ENCODE measurements at places on chromosomes 7 and 10.
A peak's percentile ranks its signal among the peaks of the same experiment; 100 is the strongest.

DNA sequence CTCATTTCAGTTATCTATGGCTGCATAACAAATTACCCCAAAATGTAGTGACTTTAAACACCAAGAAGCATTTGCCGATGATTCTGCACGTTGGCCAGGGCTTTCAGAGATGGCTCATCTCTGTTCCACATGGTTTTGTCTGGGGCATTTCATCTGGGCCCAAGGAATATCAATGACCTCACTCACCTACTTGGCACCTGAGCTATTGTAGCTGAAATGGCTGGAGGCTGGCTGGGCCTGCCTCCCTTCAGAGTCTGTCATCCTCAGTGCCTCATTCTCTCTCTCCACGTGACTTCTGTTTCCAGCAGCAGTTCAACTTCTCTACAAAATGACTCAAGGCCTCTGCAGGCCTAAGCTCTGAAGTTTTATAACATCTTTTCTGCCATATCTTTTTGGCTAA, 119.4 kb upstream of the PRR15 start:
- H3K27ac ChIP-seq: no peak overlapping the region
- peaks cover 4% of the 10 kb centered on the region for H3K27me3 ChIP-seq
- H3K36me3 ChIP-seq: no peaks in the 10 kb centered on the region
- no peak for DNase-seq

GRCh38 chr7:13821152-13821787, 168.2 kb downstream of the ETV1 start:
- H3K27me3 ChIP-seq: no peaks in the 10 kb centered on the region
- no peak overlapping the region for H3K4me3 ChIP-seq
- H3K27ac ChIP-seq: no peak overlapping the region
- no peaks in the 10 kb centered on the region for H3K36me3 ChIP-seq
- DNase-seq: no peak

DNA sequence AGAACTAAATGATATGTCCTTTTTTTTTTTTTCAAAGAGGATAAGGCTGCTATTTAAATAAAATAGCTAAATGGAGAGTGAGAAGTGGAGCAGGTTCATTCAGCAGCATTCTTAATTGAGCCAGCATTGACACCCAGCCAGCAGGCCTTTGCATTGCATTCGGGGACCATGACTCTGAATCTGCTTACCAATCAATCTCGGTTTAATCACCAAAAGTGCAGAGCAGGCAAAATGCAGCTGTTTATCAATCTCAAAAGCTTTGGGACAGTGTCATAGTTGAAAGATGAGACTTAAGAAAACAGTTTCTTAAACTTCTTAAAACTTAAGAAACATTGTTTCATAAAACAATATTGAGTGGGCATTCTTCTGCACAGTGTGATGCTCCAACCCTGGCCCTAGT, 51.7 kb downstream of the PLEKHA8 start:
- no peak overlapping the region for H3K27ac ChIP-seq
- no peak for DNase-seq
- no peaks in the 10 kb centered on the region for H3K27me3 ChIP-seq
- H3K36me3 ChIP-seq: peaks cover 40% of the 10 kb centered on the region

GRCh38 chr7:29424984-29425309, 138.7 kb upstream of the PRR15 start:
- no peak overlapping the region for H3K27ac ChIP-seq
- peaks cover 9% of the 10 kb centered on the region for H3K4me1 ChIP-seq
- no peak for DNase-seq
- H3K4me3 ChIP-seq: no peak overlapping the region
- no peaks in the 10 kb centered on the region for H3K36me3 ChIP-seq

GRCh38 chr7:25845464-25845863, 306.5 kb upstream of the NFE2L3 start:
- no peak overlapping the region for H3K4me3 ChIP-seq
- H3K36me3 ChIP-seq: no peaks in the 10 kb centered on the region
- H3K27ac ChIP-seq: no peak overlapping the region
- H3K27me3 ChIP-seq: peaks cover 2% of the 10 kb centered on the region
- DNase-seq: no peak

DNA sequence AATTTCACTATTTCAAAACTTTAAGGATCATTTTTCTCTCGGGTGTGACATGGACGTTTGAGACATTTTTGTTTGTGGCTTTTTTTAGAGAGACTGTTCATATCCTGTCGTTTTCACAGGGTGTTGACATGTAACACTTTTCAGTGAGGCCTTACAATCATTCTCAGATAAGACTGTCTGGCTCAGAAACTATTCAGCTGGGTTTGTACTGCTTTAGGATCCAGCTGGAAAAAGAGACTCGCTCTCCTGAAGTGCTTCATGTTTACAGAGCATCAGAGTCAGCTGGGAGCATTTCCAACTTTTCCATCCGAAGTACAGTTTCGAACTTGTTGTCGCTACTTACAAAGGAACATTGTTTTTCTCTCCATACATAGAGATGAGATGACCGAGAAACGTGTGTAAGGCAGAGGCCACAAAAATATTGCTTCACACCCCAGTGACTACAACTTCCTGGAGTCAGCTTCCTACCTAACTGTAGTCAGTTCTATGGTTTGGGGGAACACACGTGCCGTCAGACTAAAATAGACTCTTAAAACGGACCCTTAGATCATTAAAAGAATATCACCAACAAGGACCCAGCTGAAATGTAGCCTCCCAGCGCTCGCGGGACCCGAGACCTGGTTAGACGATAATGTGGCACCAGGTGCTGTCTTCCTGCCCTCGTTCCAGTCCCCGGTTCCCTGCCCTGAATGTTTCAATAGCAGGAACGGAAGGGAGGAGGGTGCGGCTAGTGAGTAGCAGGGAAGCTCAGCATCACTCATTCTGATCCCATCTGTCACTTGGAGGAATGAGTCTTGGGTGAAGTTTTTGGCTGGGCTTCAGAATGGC, 78.0 kb downstream of the MKI67 start:
- no peak overlapping the region for H3K27ac ChIP-seq
- peaks cover 13% of the 10 kb centered on the region for H3K27me3 ChIP-seq
- peaks cover 26% of the 10 kb centered on the region for H3K4me1 ChIP-seq
- no peaks in the 10 kb centered on the region for H3K36me3 ChIP-seq
- peak overlapping the region; percentile 47 for H3K4me3 ChIP-seq

GRCh38 chr10:112954974-112955581, 5.0 kb downstream of the TCF7L2 start:
- peaks cover 3% of the 10 kb centered on the region for H3K36me3 ChIP-seq
- DNase-seq: no peak
- peaks cover 68% of the 10 kb centered on the region for H3K4me1 ChIP-seq
- peak overlapping the region; percentile 93 for H3K4me3 ChIP-seq
- peak overlapping the region; percentile 76 for H3K27ac ChIP-seq

- H3K27me3 ChIP-seq: peaks cover 4% of the 10 kb centered on the region
- peaks cover 12% of the 10 kb centered on the region for H3K36me3 ChIP-seq
- no peak overlapping the region for H3K4me3 ChIP-seq
- DNase-seq: no peak
- H3K4me1 ChIP-seq: peaks cover 59% of the 10 kb centered on the region
Observed at GRCh38 chr10:23081221-23081750, 14.1 kb upstream of the MSRB2 start.

DNA sequence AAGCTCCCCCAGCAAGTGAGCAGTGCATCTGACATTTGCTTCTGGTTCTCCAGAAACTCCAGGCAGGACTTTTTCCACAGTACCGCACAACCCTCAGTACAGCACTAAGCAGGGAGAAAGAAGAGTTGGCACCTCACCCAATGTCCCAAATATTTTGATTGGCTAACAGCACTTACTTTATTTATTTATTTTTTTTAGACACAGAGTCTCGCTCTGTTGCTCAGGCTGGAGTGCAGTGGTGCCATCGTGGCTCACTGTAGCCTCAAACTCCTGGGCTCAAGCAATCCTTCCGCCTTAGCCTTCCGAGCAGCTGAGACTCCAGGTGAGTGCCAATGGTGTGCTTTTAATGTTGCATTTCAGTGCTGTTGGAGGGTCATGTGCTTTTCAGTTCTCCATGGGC, 200.3 kb upstream of the ZMIZ1 start:
- no peak for DNase-seq
- peaks cover 15% of the 10 kb centered on the region for H3K4me1 ChIP-seq
- H3K27ac ChIP-seq: no peak overlapping the region
- peaks cover 6% of the 10 kb centered on the region for H3K27me3 ChIP-seq

DNA sequence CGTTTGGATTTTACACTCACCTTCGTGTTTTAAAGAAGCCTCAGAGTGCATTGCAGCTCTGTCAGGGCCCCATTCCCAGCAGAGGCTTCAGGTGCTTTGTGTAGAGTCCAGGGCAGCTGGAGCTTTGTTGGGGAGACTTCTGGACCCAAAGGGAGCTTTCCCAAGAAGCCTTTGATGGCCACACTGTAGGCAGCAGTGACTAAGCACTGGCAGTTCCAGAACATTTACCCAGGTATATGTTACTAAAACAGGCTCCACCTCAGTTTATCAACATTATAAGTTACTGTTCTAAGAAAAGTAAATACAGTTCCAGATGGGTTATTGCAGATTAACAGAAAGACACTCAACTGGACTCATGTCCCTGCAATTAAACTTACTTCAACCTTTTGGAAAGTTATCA, 66.8 kb downstream of the LANCL2 start:
- H3K27ac ChIP-seq: no peak overlapping the region
- peaks cover 33% of the 10 kb centered on the region for H3K4me1 ChIP-seq

- H3K36me3 ChIP-seq: no peaks in the 10 kb centered on the region
- no peak for DNase-seq
- no peak overlapping the region for H3K4me3 ChIP-seq
- H3K4me1 ChIP-seq: peaks cover 15% of the 10 kb centered on the region
- no peak overlapping the region for H3K27ac ChIP-seq
Observed at GRCh38 chr10:89471110-89471809, 56.9 kb downstream of the IFIT5 start.

DNA sequence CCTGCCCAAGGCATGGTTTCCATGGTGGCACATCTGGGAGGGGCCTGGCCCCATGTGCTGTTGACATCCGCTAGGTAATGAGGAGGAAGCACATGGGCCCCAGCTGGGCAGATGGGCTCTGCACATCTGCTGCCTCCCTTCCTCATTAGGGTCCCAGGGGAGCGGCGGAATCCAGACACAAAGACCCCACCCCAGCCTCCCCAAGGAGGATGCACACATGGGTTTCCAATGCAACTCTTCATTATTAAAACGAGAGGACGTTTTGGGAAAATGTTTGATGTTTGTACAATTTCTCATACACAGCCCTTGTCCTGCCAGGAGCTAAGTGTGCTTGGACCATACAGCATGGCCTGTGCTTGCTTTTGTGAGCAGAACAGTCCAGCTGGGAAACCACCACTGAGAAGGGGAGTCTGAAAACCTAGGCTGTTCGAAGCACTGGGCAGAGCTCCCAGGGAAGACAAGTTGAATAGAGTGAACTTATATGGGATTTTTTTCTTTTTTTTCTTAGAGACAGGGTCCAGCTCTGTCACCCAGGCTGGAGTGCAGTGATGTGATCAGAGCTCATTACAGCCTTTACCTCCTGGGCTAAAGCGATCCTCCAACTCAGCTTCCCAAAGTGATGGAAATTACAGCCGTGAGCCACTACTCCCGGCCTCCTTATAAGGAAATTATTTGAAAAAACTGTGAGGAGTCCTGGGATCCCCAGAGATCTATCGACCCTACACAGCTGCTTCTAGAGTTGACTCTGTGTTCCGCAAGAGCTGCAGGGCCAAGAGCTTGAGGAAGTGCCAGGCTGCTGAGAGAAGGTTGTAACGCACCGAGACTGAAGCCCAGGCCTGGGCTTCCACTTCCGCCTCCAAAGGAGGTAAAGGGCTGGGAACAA, 23.4 kb downstream of the FAM107B start:
- no peaks in the 10 kb centered on the region for H3K36me3 ChIP-seq
- H3K27ac ChIP-seq: peak overlapping the region; percentile 95
- H3K4me3 ChIP-seq: no peak overlapping the region
- H3K27me3 ChIP-seq: peaks cover 2% of the 10 kb centered on the region
- peak; percentile 10 for DNase-seq

DNA sequence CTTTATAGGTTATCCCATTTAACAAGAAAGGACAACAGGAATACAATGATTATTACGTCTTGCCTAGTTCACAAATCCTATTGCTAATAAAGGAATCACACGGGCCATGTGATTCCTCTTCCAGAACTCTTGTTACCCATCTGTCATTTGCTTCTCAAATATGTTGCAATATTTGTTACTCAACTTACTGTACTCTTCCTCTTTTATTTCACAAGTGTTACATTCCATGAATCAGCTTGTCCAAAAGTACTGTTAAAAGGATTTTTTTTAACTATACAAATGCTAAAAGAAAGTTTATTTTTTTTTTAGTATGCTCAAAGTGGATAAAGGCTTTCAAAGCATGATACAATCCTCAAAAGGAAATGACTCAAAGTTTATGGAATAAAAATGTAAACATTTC, 3.9 kb upstream of the CD36 start:
- no peaks in the 10 kb centered on the region for H3K4me1 ChIP-seq
- no peak overlapping the region for H3K27ac ChIP-seq
- H3K4me3 ChIP-seq: no peak overlapping the region
- no peak for DNase-seq
- H3K27me3 ChIP-seq: no peaks in the 10 kb centered on the region
- H3K36me3 ChIP-seq: no peaks in the 10 kb centered on the region

DNA sequence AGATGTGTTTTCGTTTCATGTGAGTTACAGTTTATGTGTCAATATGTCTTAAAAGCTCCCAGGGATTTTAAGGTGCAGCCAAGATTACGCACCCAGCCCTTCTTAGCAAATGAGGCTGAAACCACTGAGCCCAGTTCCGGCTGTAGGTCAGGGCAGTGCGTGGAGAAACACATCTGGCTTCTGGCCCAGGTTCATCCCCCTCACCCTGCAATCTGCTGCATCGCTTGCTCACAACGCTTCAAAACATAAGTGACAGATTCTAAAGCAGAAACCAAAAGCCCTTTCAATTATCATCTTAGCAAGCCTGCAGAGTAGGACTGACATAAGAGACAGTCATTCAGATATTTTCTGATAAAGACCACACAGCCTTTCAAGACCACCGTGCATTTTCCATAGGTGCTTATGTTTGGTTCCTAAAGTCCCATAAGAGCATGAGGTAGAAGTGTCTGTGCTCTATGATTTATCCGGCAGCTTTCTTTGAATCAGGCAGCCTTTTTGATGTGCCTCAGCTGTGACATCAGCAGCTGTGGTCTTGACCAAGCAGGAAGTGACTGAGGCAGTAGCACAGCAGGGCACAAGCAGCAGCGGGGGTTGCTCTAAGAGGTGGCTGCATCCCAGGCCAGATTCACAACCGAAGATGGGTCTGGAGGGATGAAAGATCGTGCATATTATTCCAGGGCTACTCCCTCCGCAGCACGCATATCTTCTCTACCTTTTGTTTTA, 72.1 kb upstream of the LYZL2 start:
- no peak for DNase-seq
- no peaks in the 10 kb centered on the region for H3K36me3 ChIP-seq
- H3K4me3 ChIP-seq: no peak overlapping the region

GRCh38 chr7:135772639-135773222, 24.1 kb upstream of the FAM180A start:
- H3K27me3 ChIP-seq: peaks cover 3% of the 10 kb centered on the region
- H3K36me3 ChIP-seq: peaks cover 2% of the 10 kb centered on the region
- H3K4me3 ChIP-seq: no peak overlapping the region
- no peak overlapping the region for H3K27ac ChIP-seq
- H3K4me1 ChIP-seq: peaks cover 22% of the 10 kb centered on the region

GRCh38 chr10:8245814-8246142, 191.3 kb downstream of the GATA3 start:
- H3K4me1 ChIP-seq: no peaks in the 10 kb centered on the region
- no peak for DNase-seq
- H3K4me3 ChIP-seq: no peak overlapping the region
- no peak overlapping the region for H3K27ac ChIP-seq
